Hematopoietic multipotent progenitor cell treated with erythropoietin and hydrocortisone succinate and interleukin-3 and kit ligand, for 6 days (in vitro differentiated cells): ENCODE measurements at places on chromosomes 7 and 10.

- peak; percentile 40 for DNase-seq
These were observed 10.3 kb downstream of the ITPRIP start for GRCh38 chr10:104327745-104328645.

GRCh38 chr7:117134889-117135552 is 181.7 kb downstream of the ST7 start:
- no peak for DNase-seq

DNA sequence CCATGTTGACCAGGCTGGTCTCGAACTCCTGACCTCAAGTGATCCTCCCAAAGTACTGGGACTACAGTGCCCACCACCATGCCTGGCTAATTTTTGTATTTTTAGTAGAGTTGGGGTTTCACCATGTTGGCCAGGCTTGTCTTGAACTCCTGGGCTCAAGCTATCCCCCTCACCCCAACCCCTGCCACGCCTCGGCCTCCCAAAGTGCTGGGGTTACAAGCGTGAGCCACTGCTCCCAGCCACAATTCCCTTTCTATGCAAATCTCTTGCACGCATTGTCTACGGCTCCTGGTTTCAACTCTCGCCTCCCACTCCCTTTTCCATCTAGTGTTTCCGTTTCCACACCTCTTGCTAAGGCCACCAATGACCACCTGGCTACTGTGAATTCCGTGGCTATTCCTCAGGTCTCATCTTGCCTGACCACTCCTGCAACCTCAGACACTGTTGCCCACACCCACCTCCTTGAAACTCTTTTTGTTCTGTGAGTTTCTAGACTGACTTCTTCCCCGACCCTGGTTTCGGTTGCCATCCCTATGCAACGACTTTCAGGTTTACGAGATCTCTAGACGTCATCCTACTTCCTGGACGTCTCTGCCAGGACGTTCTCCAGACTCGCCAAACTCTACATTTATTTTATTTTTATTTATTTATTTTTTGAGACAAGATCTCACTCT is 3.4 kb downstream of the CLDN3 start:
- DNase-seq, result no peak

DNA sequence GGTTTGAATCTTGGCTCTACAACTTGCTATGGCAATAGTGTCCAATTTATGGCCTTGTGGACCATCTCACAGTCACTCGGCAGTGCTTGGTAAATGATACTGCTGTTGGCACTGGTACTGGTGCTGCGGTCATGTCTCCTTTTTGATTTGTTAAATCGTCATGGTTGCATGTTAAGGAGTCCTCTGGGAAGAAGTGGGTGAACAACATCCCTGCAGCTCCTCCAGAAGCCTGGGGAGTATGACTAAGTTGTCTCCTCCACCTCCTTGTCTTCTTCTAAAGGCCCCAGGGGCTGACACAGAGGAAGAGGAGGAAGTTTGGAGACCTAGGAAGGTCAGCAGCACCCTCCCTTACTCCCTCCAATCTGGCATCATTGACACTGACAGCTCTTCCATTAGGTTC is 8.5 kb downstream of the ITPRIP start:
- no peak for DNase-seq

DNA sequence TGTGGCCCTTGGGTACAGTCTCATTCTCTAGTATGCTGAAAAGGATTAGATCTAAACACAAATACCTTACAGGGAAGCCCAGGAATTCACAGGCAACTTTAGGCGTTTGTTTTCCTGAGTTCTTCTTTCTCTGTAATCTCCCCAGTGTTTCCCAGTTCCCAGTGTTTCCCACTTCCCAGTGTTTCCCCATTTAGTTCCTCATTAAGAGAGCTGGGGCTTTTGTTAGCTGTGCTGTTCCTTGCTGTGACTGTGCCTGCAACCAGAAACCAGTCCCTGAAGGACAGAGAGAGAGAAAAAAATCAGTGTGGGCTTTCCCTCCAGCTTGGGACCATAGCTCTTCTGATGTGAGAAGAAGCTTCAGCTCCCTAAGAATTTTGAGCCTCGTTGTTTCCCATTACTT is 802.9 kb upstream of the COBL start:
- DNase-seq, result no peak

DNA sequence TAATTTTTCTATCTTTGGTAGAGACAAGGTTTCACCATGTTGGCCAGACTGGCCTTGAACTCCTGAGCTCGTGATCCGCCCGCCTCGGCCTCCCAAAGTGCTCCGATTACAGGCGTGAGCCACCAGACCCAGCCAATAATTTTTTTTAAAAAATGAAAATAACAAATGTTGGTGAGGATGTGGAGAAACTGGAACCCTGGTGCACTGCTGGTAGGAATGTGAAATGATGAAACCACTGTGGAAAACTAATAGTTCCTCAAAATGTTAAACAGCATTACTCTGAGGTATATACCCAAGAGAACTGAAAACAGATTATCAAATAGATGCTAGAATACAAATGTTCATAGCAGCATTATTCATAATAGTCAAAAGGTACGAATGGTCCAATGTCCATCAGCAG is 23.0 kb upstream of the YWHAG start:
- DNase-seq, result no peak

GRCh38 chr7:99248391-99249095 is 24.1 kb upstream of the MYH16 start:
- no peak for DNase-seq

- no peak for DNase-seq
These were observed 85.8 kb downstream of the TNS3 start for GRCh38 chr7:47496056-47496665.

DNA sequence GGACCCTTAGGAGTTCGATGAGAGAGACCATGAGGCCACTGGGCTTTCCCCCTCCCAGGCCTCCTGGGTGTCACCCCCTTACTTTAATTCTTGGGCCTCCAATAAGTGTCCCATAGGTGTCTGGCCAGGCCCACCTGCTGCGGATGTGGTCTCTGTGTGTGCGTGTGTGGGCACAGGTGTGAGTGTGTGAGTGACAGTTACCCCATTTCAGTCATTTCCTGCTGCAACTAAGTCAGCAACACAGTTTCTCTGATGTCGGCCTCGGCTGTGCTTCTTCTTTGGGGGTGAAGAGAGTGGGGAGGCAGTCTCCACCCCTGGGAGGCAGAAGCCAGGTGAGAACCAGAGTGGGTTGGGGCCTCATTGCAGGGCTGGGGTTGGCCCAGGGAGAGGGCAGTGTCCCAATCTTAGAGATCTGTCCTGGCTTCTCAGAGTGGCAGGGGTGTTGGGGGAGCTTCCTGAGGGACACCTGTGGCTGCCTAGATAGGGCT is 1.5 kb downstream of the PVRIG start:
- no peak for DNase-seq

GRCh38 chr10:102923601-102924000 is 5.5 kb downstream of the CNNM2 start:
- DNase-seq, result no peak

DNA sequence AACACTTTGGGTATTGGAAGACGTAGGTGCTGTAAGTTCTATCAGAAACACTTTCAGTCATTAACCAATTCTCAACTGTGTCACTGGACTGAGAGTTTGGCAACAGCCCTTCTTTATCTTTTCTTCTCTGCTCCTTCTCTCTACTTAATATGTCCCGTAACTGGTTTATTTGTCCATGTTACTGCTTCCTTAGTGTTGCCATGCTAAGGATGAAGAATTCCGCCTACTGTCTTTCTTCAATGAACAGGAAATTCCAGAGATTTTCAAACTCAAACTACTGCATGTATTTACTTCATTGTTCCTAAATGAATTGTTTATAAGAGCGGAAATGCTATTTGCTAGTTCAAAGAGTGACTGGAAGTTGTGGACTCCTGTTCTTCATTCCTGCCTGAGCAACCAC is 143.7 kb downstream of the TAX1BP1 start:
- no peak for DNase-seq

GRCh38 chr10:97016728-97017473 is 168.9 kb downstream of the SLIT1 start:
- DNase-seq, result no peak

GRCh38 chr10:123464430-123465323 is 201.5 kb upstream of the GPR26 start:
- no peak for DNase-seq

GRCh38 chr7:159008417-159008816 is 136.2 kb downstream of the VIPR2 start:
- no peak for DNase-seq

DNA sequence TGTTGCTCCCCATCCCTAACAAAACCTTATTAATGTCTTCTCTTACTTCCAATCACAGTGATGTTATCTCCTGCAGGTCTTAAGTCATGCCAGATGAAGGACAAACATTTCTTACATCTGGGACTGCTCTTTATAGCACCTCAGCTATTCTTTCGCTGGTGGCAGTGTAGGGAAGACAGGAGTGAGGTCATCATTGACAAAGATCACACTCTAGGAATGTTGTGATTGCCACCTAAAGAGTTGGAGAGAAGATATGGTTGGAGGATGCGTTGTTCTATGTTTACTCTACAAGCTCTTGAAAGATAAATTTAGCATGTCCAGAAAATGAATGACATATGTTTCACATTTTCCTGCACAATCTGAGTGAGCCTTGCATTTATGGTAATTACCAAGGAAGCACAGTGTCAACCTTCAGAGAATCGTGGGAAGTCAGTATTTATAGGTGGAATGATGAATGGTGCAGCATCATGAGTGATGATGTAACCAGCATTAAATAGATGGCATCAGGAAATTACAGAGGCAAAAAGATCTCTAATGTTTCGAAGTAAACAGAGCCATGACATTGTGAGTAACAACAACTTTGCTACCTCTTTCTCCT is 188.1 kb upstream of the STEAP1 start:
- no peak for DNase-seq

- DNase-seq, result no peak
These were observed 181.0 kb upstream of the TMEM106B start for GRCh38 chr7:12030116-12030515.

GRCh38 chr7:141287936-141288335 is 214.1 kb downstream of the TMEM178B start:
- DNase-seq, result no peak

DNA sequence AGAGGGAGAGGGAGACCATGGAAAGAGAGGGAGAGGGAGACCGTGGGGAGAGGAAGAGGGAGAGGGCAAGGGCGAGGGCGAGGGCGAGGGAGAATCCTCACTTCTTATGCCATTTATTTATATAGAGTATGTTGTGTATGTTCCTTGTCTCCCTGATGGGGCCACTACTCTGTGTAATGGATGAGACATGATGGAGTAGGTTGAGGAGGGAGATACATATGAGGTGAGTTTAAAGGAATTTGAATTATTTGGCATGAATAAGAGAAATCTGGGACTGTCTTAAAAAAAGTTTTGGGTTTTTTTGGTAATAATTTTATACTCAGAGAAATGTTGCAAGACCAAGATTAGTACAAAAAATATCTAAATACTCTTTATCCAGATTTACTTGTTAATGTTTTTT is 20.1 kb downstream of the CCSER2 start:
- DNase-seq, result no peak

- DNase-seq, result no peak
These were observed 216.2 kb downstream of the KIAA1217 start for GRCh38 chr10:24425151-24425550.

DNA sequence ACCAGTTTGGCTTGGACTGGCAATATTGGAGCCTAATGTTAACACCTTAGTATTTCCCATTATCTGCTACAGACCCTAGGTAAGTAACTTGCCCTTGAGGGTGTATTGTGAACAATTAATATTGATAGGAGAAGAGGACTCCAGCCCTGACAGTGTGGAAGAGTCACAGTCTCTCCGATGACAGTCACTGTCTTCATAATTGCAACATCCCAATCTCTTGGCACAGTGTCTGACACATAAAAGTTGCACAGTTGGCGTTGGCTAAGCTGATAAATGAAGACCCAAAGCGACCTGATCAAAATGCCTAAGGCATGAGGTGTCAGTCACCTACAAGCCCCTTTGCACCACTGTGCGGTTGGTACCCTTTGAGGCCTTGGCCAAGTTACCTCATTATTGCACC is 154.7 kb upstream of the AOAH start:
- DNase-seq, result no peak
